ENCODE measurements at places on chromosomes 2 and 18. TPM values are rescaled to one million over a fixed set of nuclear protein-coding genes. Genes with fewer than 3 reads are reported as not detected.

DNA sequence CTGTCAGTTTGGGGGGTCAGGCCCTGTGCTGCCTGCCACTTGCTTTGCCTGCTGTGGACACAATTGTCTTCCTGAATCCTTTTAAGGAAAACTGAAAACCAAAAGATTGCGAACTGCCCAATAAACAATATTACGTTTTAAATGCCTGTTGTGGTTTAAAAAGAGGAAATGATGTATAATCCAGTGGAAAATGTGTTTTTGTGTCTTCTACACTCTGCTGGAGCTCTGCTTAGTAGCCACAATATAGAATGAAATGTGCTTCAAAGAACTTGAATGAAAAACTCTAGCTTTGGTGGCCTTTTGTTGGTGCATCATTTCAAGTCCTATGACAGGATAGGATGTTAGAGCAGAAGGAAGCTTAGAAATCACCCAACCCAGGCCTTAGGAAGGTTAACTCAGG, 23.2 kb upstream of the CABYR start:
- DNase-seq = no peak

GRCh38 chr18:74069178-74070050, 78.2 kb downstream of the FBXO15 start:
- DNase-seq = no peak

- no peak for DNase-seq
These were observed 56.4 kb upstream of the SPP2 start for GRCh38 chr2:233994151-233994550.

GRCh38 chr2:237062585-237062984, 23.1 kb upstream of the COPS8 start:
- DNase-seq = peak; percentile 30

GRCh38 chr2:46497766-46498165, 18.4 kb downstream of the TMEM247 start:
- no peak for DNase-seq

- DNase-seq = no peak
These were observed 971.6 kb downstream of the SUCLG1 start for GRCh38 chr2:83487451-83487850.

- peak; percentile 92 for DNase-seq
These were observed 86.8 kb downstream of the SEMA4F start for GRCh38 chr2:74740741-74741431.

DNA sequence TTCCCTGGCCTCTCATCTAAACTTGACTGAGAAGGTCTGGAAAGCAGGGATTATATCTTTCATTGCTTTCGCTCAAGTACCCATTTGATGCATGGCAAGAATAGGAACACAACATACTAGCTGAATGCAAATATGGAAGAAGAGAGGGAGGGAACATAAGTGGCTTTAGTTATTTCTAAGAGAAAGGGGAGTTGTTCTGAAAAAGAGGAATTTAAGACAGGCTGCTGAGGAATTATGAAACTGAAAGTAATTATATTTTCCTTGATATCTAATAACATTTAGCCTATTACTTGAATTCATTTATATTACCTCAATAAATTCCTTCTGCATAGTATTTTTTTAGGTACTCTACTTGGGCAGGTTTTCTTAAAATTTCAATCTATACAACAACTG, 105.8 kb upstream of the TTN start:
- no peak for DNase-seq

- no peak for DNase-seq
These were observed 9.6 kb downstream of the CYB5A start for GRCh38 chr18:74281980-74282754.

DNA sequence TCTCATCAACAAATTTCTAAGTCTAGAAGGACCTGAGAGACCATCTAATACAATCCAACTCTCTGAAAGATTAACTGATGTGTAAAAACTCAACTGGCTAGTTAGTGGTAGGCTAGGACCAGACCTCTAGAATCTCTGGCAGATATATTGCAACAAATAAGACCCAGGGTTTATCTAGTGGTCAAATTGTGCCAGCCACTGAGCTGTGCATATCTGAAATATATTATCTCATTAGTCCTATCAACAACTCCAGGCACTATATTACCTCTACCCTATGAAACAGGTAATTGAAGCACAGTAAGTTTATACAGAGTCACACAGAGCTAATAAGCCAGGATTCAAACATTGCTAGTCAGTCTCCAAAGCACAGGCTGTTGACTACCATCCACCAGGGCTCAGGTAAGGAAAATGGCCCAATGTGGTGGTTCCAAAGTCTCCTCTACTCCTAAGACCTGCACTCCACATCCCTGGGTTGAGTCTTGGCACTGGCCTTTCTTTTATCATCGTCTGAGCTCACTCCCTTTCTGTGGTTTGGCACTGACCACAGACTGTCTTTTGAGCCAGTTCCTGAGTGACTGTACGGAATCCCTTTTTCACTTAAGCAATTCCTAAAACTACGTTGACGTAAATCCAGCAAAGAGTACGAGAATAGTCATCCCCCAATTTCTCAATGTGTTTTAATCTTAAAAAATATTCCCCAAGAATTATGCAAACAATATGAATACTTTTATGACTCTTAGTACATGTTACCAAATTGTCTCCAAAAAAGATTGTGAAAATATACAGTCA, 11.9 kb upstream of the PID1 start:
- DNase-seq = peak; percentile 93

DNA sequence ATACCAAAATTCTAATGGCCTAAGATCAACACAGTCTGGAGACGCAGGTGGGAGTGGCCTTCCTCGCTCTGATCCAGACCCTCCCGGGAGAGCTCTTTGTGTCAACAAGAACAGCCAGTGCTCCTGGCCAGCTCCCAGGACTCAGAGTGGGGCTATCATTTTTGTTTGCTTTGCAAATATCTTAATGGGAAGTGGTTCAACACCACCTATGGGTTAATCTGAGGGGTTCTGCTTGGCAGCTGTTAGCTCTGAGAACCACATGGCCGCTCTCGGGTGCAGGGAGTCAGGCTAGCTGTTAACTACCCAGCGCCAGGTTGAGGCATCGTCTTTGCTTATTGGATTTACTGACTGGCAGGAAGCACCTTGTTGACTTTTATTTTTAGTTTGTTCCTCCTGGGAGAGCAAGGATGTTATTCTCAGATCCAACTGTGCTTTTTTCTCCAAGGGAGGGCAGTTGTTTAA, 184.8 kb upstream of the SP5 start:
- peak; percentile 60 for DNase-seq

GRCh38 chr2:26933431-26934334, 36.8 kb upstream of the MAPRE3 start:
- DNase-seq = no peak

DNA sequence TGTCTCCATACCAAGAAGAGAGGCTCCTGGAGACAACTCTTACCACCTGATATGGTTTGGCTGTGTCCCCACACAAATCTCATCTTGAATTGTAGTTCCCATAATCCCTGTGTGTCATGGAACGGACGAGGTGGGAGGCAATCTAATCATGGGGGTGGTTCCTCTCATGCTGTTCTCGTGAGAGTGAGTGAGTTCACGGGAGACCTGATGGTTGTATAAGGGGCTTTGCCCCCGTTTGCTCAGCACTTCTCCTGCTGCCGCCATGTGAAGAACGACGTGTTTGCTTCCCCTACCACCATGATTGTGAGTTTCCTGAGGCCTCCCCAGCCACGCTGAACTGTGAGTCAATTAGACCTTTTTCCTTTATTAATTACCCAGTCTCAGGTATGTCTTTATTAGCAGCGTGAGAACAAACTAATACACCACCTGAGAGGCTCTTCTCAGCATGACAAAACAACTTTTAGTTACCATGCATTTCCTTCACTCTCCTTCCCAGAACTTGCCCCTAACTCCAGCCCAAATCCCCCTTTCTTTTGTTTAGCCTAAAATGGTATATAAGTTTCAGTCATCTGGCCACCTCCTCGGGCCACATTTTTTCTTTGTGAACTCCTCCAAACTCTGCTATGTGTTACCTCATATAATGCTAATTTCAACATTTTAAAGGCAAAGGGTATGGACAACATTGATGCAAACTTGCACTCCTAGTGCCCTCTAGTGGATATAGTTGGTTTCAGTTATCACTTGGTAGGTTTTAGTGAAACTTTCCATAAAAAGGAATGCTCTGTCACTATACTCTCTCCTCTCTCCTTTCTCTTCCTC, 58.6 kb upstream of the SLC25A52 start:
- DNase-seq = peak; percentile 14

DNA sequence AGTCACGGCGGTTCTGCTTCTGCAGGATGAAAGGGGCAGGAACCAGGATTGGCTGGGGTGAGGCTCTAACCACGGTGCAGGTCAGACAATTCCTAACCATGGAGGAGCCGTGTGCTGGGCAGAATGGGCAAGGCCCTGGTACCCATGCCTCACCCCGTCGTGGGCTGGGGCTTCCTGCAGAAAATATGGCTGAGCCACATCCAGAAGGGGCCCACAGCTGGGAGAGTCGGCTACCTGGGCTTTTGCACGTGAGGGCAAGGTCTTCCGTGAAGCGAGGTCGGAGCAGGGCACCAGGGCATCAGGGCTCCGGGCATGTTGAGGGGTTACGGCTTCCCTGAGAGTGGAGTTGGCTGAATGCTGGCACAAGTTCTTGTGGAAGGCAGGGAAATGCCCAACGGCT, 147.8 kb downstream of the ARHGAP28 start:
- no peak for DNase-seq

- no peak for DNase-seq
These were observed 183.3 kb downstream of the LDLRAD4 start for GRCh38 chr18:13401826-13402225.

DNA sequence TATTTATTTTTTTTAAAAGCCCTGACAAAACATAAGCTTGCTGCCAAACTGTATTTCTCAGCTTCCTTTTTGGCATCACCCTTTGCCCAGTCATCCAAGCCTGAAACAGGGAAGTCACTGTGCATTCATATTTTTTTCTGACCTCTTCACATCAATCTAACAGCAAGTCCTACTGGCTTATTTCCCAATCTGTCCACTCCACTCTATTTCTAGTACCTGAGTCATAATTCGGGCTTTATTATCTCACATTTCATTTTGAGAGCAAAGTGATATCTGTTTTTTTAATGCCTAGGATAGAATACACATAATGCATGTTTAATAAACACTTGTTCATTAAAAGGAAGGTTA, 5.1 kb downstream of the HNMT start:
- peak; percentile 98 for DNase-seq

DNA sequence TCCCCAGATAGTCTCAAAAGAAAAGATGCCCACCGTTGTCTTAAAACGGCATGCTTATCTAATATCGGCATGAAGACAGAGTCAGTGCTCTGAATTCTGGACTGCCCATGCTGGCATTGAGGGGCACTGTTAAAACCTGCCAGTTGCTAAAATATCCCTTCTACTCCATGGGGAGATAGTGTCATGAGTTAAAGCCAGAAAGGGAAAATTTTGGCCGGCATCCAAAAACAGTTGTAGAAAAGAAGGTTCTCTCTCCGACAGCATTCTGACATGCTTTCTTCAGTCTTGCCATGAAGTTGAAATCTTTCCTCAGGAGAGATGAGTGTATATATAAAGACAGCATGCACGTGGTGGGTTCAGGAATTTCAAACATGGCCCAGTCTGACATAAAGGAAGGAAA, 401.3 kb upstream of the PIK3C3 start:
- DNase-seq = no peak

GRCh38 chr2:12847694-12848575, 131.2 kb downstream of the TRIB2 start:
- no peak for DNase-seq

GRCh38 chr2:42342061-42342794, 18.8 kb downstream of the COX7A2L start:
- DNase-seq = peak; percentile 89

GRCh38 chr18:63972002-63972376, 2.1 kb downstream of the SERPINB8 start:
- DNase-seq = no peak

- no peak for DNase-seq
These were observed 17.3 kb upstream of the CNDP2 start for GRCh38 chr18:74478880-74479279.

DNA sequence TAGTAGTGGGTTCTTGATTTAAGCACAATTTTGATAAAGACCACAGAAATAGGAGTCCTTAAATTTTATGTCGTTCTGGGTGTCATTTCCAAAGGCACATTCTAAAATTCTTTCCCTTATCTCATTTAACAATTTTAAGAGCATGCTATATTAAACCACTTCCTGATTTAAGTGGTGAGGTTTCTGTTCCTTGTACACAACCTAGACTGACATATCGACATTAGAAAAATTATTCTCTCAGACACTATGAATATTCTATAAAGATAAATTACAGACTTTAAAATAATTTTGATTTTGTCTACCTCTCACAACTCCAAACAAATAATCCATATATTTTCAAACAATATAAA, 923.8 kb downstream of the LRP1B start:
- no peak for DNase-seq

GRCh38 chr2:8134473-8134932, 547.4 kb upstream of the ID2 start:
- DNase-seq = no peak

DNA sequence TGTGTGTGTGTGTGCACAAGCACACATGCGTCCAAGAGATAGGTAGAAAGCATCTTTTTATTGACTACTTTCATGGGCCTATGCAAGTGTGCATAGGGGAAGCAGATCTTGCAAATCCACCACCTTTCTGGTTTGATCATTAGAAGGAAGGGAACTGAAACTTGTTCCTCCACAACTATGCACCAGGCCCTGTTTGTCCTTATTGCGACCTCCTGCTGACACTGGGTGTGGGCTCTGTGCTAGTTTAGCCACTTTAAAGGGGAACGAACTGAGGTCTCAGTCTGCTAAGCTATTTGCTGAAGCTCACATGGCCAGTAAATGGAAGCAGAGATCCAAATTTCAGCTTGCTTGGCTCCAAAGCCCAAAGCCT, 32.1 kb upstream of the INSIG2 start:
- DNase-seq = no peak

DNA sequence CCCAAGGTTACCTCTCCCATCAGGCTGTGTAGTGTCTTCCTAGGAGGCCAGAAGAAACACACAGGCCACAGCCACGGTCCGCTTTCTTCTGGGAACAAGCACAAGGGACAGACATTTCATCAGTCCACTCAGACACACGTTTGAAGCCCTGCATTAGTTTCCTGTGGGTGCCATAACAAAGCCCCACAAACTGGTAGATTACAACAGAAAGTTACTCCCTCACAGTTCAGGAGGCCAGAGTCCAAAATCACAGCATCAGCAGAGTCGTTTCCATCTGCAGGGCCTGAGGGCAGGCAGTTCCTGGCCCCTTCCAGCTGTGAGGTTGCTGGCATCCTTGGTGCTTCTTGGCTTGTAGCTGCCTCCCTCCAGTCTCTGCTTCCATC, 8.8 kb upstream of the PRLH start:
- DNase-seq = no peak

KIF1A gene
- total RNA-seq = 20.3 TPM

MROH2A gene
- not detected for total RNA-seq

SMAD2 gene
- total RNA-seq = 120 TPM

IFIH1 gene
- total RNA-seq = 70.5 TPM

BCL2 gene
- total RNA-seq = 1.0 TPM

ST8SIA5 gene
- 0.36 TPM for total RNA-seq

CIB4 gene
- not detected for total RNA-seq

LMAN2L gene
- 19.9 TPM for total RNA-seq

CBLN2 gene
- total RNA-seq = not detected

DNAJB2 gene
- total RNA-seq = 53.9 TPM

PKDCC gene
- 6.9 TPM for total RNA-seq

TCF7L1 gene
- 30.8 TPM for total RNA-seq

CDH20 gene
- not detected for total RNA-seq

UNC50 gene
- total RNA-seq = 31.3 TPM

HDHD2 gene
- total RNA-seq = 23.5 TPM
